ENCODE measurements at places on chromosomes 6 and 20.

- DNase-seq = no peak
Observed at GRCh38 chr6:819122-819521, 126.2 kb upstream of the EXOC2 start.

DNA sequence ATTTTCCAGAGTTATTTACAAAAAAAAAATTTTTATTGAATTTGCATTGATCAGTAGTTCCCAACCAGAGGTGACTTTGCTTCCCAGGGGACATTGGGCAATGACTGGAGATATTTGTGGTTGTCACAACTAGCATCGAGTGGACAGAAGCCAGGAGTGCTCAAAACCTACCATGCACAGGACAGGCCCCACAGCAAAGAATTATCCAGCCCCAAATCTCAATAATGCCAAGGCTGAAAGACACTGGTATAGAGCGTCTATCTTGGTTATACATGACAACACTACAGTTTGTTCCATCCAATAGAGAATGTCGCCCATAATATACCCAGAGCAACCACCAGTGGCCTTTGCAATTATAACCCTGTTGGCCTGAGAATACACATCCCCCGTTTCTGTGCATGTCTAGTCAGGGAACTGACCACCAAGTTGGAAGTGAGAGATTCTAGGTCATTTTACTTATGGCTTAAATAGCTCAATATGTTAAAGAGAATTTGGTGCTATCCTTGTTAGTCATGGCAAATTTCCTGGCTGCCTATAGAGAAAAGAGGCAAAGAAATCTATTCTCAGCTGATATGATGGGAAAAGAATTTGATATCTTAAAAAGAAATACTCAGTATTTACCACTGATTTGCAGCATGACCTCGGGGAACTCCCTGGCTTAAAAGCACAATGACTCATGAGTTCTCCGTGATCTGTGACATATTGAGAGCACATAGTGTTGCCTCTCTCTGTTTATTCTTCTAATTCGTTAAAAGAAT, 76.0 kb upstream of the ADTRP start:
- DNase-seq = no peak

- DNase-seq = no peak
Observed at GRCh38 chr20:35276408-35276807, 1.5 kb downstream of the MMP24OS start.

- DNase-seq = no peak
Observed at GRCh38 chr6:782141-782540, 89.2 kb upstream of the EXOC2 start.

- no peak for DNase-seq
Observed at GRCh38 chr6:21844120-21844917, 250.8 kb downstream of the SOX4 start.

DNA sequence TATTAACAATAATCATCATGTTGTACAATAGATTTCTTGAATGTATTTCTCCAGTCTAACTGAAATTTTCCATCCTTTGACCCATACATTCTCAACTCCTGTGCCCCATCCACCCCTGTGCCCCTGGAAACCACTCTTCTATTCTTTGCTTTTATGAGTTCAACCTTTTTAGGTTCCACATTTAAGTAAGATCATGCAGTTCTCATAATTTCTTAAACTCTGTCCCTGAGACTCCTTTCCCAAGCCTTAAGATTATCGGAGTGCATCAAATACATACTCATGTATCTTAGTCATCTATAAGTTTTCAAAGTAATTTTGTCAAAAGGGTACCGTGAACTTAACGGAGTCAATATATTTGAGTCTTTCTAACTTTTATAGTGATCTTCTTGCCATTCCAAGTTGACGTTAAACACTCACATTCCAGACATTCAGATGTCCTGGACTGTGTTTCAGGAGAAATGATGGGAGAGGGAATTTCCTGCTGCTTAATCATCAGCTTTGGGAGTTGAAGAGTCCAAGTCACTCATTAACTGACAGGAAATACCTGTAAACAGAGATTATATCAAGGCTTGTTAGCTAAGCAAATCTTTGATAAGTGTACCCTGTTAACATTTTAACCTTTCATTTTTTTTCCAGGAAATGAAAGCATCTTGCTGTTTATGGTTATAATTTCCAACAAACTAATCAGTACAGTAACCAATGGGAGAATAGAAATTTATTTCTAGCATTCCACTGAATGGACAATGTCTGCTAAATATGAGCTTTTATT, 73.3 kb downstream of the ADGRG6 start:
- no peak for DNase-seq

DNA sequence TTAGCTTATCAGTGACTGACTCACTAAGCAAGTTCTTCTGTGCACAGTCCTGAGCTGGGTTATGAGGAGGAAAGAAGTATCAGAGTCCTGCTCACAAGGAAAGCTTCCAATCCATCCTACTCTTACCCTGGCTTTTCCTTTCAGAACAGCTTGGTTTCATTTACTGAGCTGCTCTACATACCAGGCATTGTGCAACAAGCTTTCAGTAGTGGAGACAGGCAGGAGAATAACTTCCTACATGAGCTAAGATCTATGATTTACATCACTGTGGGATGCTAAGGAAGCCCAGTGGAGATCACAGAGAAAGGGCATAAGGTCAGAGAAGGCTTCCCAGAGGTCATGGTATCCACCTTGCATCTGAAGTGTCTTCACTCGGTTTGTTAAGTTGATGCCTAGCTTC, 144.5 kb downstream of the MAP3K7 start:
- DNase-seq = no peak

DNA sequence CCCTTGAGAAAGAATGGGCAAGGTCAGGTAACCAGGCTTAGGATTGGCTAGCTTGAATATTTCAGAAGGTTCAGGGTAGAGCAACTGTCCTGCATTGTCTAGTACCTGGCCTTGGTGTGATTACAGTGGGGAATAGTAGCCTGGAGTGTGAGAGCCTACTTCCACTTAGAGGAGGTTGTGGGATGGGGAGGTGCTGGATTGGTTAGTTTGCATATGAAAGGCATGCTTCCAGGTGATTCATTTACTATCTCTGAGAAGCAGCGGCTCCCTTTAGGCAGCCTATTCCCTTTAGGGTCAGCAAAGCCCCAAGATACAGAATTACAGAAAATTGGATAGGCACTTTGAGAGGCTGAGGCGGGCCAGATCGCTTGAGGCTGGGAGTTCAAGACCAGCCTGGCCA, 25.0 kb upstream of the SCGN start:
- DNase-seq = no peak

DNA sequence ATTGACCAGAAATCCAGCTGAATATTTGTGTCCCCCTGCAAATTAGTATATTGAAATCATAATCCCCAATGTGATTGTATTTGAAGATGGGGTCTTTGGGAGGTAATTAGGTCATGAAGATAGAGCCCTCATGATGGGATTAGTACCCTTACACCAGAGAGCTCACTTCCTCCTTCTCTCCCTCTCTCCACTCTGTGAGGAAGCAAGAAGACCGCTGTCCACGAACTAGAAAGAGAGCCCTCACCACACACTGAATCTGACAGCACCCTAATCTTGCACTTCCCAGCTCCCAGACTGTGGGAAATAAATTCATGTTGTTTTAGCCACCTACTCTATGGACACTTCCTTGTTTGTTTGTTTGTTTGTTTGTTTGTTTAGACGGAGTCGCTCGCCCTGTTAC, 11.9 kb upstream of the PLAGL1 start:
- no peak for DNase-seq

GRCh38 chr20:61123751-61124368, 128.2 kb upstream of the CDH4 start:
- no peak for DNase-seq
